Ureter (tissue), 1 donor: ENCODE measurements at places on chromosomes 3 and 15.

GRCh38 chr3:127325629-127325961 lies 37.7 kb upstream of the PRR20G start:
- no peak for DNase-seq

GRCh38 chr3:78140866-78141265 lies 1101.0 kb downstream of the ROBO2 start:
- DNase-seq = no peak

DNA sequence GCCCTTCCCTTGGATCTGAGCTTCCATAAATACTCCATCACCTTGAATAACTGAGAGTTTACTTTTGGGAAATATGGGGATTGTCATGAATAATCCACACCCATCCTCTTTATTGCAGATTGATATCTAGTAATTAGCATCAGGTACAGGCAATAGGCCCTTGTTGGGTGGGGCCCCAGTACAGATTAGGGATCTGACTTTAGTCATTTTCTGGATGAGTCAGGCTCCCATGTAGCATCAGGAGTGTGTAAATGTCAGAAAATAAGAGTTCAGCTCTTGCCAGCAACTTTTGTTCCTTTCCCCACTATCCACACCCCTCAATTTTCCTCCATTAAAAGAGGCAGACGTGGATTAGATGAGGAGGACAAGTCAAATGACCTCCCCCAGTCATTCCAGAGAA lies 17.7 kb upstream of the SNRK start:
- DNase-seq = no peak

GRCh38 chr3:182375916-182376315 lies 417.4 kb upstream of the ATP11B start:
- no peak for DNase-seq

GRCh38 chr15:45469441-45469840 lies 53.1 kb downstream of the SLC30A4 start:
- no peak for DNase-seq

DNA sequence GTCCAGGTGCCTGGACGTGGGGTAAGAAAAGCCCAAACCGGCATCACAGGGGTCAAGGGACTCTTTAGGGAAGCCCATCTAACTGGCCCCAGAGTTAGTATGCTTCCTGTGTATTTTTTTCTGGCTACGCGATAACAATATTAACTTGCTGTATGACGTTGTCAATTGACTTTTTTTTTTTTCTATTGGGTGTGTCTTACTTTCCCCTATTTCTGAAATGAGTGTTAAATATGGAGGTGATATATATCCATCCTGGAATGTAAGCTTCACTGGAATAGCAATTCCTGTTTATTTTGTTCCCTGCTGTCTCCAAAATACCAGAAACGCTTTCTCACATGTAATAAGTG lies 598 bp upstream of the GMNC start:
- no peak for DNase-seq

GRCh38 chr15:44397869-44398268 lies 29.6 kb upstream of the CTDSPL2 start:
- no peak for DNase-seq

DNA sequence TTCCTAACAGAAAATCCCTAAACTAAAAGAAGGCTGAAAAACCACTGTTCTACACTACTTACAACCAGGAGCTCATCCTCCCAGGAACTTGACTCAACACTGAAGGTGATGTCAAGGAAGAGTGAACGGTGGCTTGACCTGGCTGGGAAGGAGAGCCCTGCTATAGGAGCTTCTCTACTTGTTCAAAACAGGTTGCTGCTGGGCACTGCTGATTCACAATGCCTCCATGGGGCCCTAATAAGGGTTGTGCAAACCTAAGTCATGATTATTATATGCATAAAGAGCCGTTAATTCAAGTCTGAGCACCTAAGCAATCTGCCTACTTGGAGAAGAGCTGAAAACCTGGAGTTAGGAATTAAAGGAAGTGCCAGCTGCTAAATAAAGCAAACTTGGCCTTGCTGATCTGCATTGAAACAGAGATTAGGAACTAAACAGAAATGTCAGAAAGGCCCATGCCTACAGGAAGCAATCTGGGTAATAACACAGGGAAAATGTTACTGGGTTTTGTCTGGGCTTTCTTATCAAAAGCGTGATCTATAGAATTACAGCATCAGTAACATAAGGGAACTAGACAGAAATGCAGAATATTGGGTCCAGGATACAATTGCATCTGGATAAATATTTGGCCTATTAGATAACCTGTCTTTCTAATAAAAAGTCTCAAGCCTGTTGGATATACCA lies 243.2 kb downstream of the NEK10 start:
- no peak for DNase-seq

DNA sequence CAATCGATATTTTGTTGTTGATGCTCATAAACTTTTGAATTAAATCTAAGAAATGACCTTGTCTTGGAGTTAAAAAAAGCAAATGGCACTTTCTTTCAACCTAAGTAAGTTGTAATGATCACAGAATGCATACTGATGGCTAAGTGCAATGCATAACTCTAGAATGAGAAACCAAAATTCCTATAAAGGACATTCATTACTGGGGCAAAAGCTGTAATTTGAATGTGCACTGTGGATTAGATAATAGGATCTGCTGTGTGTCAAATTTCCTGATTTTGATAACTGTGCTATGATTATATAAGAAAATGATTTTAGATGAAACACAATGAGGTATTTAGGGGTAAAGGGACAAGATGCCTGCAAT lies 14.3 kb downstream of the SIAH2 start:
- DNase-seq = no peak

DNA sequence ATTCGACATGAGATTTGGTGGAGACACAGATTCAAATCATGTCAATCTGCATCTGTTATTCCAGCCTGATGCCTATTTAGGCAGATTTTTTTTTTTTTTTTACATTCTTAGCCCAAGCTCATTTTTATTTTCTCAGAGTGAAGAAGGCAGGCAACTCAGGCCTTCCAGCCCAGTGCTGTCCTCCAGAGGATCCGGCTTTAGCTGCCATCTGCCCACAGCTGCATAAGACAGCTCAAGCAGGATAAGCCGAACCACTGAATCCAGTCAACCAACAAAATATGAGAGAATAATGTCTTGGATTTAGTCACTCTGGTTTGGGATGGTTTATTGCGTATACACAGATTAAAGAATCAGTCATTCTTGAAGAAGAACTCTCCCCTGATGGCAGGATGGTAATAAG lies 19.9 kb upstream of the COLQ start:
- no peak for DNase-seq

DNA sequence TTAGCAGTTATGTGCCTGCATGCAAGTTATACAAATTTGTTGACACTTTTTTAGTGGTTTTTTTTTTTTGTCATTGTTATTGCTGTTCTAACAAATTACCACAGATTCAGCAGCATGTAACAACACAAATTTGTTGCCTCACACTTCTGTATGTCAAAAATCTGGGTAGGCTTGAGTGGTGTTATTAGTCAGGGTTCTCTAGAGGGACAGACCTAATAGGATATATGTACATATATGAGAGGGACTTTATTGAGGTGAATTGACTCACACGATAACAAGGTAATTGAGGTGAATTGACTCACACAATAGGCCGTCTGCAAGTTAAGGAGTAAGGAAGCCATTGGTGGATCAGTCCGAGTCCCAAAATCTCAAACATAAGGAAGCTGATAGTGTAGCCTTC lies 15.0 kb upstream of the PLSCR1 start:
- DNase-seq = no peak

GRCh38 chr3:3739330-3740060 lies 59.7 kb upstream of the LRRN1 start:
- DNase-seq = no peak

DNA sequence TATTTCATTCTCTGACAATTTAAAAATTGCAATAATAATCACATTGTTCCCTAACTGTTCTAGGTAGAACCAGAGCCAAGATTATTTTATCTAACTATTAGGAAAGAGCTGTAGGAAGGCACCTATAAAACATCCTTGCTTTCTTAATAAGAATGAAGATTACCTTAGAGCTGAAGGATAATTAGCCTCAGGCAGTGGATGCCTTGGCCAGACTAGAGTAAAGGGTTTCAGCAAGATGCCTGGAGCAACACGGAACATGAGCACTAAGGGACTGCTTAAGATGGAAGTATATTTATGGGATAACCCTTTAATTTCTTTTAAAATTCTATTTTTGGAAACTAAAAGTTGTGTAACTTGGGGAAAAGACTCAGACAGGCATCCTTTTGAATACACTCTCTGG lies 456.6 kb upstream of the RBMS3 start:
- no peak for DNase-seq

DNA sequence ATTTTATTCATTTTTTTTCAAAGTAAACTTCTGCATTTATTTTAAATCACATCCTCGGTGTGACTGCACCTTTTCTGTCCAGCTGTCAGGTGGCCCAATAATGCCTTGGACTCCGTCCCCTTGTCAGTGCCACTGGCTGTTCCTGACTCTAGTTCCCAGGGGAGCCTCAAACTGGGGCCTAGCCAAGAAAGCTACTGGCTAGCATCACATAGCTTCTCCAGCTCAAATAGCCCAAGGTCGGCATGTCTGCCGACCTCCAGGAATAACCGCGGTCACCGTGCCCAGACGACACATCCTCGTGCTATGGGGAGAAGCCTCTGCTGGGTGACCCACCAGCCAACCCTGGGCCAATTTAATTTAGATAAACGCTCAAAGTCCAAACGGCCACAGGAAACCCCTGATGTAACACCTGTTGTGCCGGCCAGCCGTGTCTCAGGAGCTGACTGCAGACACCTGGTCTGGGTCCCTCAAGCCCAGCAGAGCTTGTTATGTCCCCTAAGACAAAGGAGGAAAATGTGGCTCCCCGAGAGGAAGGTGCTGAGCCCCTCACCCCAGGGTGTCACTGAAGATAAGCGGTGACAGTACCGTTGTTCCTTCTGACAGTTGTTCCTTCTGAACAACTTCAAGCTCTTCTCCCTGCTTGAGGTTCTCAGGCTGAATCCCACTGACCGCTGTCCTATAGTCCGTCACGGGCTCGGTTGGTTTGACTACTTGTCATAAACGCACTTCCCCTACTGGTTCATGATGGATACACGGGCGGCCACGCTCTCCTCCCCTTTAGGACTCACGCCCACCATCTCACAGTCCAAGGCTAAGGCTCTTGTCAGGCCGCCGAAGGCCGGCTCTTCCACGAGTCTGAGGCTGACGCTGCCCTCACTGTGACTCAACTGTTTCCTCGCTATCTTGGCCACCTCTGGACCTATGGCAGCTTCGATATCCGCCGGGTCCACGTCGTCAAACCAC lies 126.2 kb downstream of the KLF13 start:
- DNase-seq = peak; percentile 14

GRCh38 chr3:63193647-63194046 lies 84.5 kb upstream of the SYNPR start:
- no peak for DNase-seq

DNA sequence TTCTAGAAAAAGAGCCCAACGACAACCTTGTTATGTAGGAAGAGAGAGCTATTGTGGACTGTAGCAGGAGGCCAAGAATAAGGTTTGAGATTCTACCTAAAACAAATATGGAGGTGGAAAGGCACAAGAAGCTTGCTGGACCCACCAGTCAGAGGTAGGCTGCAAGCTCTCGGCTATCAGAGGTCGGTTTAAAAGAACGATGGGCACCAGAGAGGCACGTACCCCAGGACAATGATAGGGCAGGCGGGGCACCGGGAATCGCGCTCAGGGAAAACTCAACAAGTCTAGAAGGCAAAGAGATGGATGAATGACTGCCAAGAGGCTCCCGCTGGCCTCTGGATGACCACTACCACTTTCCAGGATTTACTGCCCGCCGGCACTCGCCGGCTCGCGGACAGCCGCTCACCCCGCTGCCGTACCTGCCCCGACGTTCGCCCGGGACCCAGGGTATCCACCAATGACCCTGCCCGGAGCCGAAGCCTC lies 1.1 kb downstream of the HDGFL3 start:
- no peak for DNase-seq

DNA sequence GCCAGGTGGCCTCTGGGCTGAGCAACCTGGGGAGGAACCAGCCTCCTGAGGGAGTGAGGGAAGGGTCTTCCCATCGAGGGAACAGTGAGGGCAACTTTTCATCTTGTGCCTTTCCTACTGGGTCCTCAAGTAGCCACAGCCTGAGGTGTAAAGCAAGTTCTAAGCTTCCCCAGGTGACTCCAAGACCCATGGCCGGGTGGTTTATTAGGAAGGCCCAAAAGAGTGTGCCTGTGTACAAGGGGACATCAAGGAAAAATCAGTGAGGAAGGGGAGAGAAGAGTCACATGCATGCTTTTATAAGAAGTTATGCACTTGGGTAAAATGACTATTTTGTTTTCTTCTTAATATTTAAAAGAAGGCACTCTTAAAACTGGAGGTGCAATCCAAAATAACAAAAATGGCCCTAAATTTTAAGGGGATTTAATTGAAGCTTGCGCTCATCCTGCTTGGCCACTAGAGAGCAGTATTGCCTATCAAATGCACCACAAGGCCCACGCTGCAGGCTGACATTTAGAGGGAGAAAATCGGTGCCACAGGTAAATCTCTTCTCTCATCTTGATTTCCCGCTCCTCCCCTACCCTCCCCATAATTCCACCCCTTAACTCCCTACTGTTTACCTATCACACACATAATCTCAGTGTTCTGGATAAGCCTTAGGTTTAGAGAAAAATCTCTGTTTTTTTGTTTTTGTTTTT lies 6.7 kb downstream of the NANOGP8 start:
- DNase-seq = no peak

DNA sequence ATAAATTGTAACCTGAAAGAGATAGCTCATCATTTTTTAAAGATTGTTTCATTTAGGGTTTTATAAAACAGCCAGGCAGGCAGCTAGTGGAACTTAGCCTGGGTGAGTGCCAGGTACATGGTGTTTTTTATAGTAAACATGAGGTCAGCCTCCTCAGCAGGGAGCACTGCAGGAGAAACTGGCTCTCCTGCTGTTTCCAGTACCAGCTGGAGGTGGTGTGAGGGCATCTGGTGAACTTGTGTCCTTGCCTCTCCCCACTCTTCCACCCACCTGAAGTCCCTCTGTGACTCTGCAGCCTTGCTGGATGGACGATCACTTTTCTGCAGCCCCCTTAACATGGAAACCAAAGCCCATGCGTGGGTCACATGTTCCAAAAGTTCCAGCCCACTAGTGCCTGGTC lies 128.4 kb downstream of the FAM174B start:
- DNase-seq = peak; percentile 52

GRCh38 chr3:163779396-163780344 lies 1298.6 kb downstream of the SI start:
- no peak for DNase-seq

DNA sequence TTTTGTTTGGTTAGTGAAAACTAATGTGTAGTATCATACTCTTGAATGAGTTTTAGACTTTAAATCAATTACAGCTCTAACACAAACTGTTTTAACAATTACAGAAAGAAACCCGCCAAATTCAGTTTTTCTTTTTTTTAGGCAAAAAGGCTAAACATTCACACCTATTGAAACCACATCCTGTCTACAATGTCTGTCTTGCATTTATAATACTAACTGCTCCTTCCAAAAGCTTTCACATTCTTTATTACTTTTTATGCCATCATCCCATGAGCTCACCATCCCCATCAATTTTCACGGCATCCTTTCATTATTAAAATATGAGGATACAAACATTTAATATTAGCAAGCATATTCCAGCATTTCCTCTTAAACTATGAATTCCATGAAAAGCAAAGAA lies 593.3 kb downstream of the FOXP1 start:
- DNase-seq = no peak
